Left ventricle myocardium inferior (tissue), 1 donor: ENCODE measurements at places on chromosomes 12 and 14. TPM values are rescaled to one million over a fixed set of nuclear protein-coding genes. Genes with fewer than 3 reads are reported as not detected.

SERPINA10 gene
- not detected for total RNA-seq

DNA sequence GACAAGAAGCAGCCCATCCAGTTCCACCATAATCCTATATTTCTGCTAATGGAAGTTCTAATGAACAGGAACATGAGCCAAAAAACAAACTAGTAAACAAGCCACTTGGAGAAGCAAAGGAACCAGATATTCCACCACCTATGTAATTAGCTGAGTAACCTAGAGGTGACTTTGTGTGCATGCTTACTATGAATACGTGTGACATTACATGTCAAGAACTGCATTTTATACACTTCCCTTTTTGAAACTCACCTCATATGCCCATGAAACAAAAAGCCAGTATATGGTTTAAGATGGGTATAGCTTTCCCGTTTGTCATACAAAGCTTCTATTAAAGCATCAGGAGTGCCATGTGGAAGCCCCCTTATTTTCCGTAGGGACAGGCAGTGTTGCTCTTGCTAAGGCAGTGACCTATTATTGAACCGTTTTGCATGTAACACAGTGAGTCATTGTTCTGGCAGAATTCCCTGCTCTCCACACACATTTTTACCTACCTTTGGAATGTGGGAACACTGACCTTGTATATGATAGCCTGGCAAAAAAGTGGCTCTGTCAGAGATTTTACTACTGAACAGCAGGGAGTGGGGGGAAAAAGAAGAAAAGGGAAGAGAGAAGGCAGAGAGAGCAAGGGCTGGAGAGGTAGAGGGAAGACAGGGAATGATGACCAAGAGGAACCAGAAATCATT, 34.8 kb upstream of the FRMD6 start:
- DNase-seq, result no peak

METTL3 gene
- total RNA-seq, result 26.6 TPM

DNA sequence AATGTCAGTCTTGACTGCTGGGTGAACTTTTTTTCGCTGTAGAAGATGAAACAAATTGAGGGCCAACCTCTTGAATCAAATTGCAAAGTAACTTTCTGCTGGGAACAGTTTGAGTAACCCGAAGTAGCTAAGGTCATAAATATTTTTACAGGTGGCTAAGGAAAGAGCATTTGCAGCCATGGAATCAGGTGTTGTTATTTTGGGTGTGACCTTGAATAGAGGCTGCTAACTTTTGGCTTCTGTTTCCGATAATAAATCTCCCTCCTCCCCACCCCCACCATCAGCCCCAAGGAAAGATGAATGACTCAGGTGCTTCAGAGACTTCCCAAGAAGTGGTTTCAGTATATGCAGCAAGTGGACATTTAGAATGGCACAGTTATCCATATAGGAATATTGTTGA, 571.7 kb downstream of the DIO2 start:
- DNase-seq, result no peak

DNA sequence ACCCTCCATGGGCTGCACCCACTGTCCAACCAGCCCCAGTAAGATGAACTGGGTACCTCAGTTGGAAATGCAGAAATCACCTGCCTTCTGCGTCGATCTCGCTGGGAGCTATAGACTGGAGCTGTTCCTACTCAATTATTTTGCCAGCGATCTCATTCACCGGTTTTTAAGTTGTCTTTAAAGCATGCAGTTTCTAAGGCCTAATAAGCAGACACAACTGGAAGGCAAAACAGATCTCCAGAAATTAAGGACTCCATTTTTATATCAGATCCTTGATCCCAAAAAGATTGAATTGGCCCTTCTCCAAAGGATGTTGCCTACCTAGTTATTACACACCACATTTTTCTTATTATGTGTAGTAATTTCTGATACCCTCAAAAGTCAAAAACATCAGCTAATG, 131.4 kb downstream of the KCNMB4 start:
- DNase-seq, result no peak

DNA sequence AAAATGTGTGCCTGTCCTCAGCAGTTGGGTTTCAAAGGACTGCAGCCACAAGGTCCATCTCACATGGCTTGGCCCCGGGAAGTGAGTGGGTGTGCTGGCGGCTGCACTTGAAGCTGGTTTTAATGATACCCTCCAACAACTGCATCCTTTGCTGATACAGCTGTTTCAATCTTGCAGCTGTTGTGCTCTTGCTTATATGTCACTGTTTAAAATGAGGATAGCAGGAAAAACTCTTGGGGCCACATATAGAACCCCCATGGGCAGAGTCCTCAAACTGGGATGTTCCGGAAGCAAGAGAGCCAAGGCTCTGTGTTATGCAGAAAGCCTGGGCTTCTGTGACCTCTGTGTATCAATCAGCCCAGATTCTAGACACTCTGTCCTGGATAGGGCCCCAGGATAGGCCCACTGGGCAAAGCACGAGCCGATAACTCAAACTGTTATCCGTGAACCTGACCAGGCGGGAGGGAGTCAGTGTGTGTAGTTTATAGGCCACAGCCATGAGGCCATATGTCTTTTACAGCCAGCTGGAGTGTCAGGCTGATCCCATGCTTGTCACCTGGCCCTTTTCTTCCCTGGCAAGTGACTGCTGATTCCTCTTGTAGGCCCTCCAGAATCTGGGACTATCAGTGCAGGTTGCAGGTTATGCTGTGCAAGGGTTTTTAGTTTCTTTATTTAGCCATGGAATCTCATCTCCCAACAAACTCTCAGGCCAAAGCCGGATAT, 74.3 kb downstream of the SSPN start:
- DNase-seq, result no peak

DNA sequence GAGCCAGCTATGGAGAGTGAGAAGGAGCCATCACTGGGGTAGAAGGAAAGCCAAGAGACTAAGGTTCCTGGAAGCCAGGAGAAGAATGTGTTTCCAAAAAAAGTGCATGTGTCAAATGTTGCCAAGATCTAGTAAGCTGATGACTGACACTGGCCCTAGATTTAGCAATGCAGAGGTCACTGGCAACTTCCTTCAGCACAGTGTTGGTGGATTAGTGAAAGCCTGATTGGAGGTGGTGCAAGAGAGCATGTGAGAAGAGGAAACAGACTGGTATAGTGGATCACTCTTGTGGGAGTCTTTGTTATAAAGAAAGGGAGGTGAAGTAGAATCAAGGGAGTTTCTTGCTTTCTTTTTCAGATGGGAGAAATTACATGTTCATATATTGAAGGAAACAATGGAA, 34.1 kb upstream of the CHGA start:
- no peak for DNase-seq

GRCh38 chr14:62592877-62593276, 452.4 kb downstream of the KCNH5 start:
- DNase-seq, result no peak

OR2AP1 gene
- not detected for total RNA-seq

DNA sequence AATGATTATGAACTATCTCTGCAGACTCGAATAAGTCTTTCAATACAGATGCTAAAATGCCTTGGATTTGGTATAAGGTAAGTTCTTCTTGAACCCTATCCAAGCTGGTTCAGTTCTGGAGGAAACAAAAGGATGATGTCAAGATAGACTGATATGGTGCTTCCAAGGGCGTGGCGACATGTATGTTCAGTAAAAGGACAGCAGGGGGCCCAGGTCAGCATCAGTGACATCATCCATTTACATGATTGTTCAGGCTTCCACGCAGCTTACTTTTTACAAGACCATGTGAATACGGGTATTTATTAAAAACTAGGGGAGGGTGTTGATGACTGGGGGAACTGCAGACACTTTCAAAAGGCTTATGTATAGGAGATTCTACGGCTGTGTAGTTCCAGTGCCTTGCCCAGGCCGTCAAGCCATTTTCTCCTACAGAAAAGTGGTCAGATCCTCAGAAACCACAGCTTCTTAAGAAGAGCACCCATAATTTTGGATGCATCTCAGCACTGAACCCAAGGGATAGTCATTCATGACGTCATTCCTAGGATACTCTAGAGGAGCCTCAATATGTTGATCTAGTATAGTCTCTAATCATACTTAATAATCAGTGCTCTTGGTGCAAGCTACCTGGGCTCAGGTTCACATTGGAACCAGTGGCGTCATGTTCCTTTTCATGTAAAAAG, 527.7 kb downstream of the FUT8 start:
- no peak for DNase-seq
